Right lobe of liver (tissue), 6 donors: ENCODE measurements at places on chromosomes 7 and 10. TPM values are rescaled to one million over a fixed set of nuclear protein-coding genes. Genes with fewer than 3 reads are reported as not detected.

TYW1B gene
- total RNA-seq, result 1.2 TPM

SPOCK2 gene
- 1.2 TPM for total RNA-seq

SUPV3L1 gene
- total RNA-seq, result 22.9 TPM

CPA2 gene
- total RNA-seq, result not detected

GRCh38 chr7:28152594-28152993 is 28.0 kb downstream of the JAZF1 start:
- no peaks in the 10 kb centered on the region for H3K36me3 ChIP-seq
- H3K27ac ChIP-seq, result no peak overlapping the region
- H3K4me1 ChIP-seq, result peaks cover 42% of the 10 kb centered on the region
- no peaks in the 10 kb centered on the region for H3K27me3 ChIP-seq

GRCh38 chr10:95537542-95537927 is 23.6 kb downstream of the SORBS1 start:
- H3K36me3 ChIP-seq, result no peaks in the 10 kb centered on the region
- H3K4me3 ChIP-seq, result no peak overlapping the region
- H3K27ac ChIP-seq, result no peak overlapping the region
- no peaks in the 10 kb centered on the region for H3K27me3 ChIP-seq
- no peak for DNase-seq
- H3K4me1 ChIP-seq, result no peaks in the 10 kb centered on the region

DNA sequence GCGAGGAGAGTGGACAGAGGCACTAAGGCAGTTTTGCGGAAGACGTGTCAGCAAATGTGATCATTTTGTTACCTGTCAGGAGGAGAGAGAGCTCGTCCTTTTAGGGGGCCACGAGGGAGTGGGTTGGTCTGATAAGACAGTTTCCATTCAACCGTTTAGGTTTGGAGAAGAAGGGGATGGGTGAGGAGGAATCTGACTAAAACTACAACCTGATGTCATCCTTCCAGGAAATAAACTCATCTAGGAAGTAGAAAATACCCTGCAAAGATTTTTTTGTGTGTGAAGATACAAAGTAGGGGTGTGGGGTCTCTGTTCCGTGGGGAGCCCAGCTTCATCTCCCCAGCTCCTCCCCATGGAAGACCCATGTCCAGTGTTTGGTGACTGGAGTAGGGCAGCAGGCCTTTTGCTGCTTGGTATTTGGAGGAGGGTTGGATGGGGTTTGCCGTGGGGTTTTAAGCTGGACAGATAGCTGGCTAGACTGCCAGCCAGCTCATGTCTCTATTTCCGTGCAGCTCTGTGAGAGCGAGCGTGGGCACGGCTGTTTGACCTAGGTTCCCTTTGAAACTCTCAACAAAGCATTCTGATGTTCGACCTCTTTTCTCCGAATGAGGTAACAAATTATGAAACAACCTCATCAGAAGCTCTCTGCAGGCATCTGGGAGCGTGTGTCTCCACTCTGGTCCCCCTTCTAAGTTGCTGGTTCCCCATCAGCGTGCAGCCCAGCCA is 136.0 kb upstream of the TCF7L2 start:
- no peaks in the 10 kb centered on the region for H3K36me3 ChIP-seq
- DNase-seq, result no peak
- H3K4me3 ChIP-seq, result no peak overlapping the region
- no peak overlapping the region for H3K27ac ChIP-seq

DNA sequence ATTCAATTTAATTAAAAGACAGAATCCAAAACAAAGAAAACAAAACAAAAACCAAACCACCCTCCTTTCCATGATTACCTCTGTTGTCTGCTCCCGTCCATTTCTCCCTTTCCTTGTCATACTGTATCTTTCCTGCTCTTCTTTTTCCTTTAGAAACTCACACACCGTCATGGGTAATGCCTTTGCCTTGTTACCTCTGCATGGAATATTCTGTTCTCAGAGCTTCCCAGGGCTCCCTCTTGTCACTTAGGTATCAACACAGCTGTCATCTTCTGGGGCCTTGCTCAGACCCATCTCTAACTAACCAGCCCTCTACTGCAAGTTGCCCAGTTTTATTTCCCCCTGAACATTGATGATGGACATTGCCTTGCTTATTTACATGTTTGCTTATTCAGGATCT is 30.2 kb upstream of the GIMAP8 start:
- DNase-seq, result no peak
- no peaks in the 10 kb centered on the region for H3K36me3 ChIP-seq
- no peaks in the 10 kb centered on the region for H3K4me1 ChIP-seq
- no peak overlapping the region for H3K27ac ChIP-seq
- no peak overlapping the region for H3K4me3 ChIP-seq

DNA sequence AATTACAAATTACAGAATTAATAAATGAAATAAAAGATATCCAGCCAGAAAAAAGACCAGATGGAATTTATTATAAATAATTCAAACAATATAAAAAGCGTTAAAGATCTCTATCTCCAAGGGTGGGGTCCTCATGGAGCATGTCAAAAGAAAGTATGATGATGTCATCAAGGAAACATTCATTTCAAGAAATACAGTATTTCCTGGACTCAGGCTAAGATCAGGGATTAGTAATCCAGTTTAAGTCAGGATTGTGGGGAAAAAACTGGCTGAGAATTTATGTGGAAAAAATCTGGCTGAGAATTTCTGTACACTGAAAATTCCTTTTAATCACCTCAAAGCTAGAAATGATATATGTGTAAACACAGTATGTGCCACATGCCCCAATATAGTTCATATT is 1075.3 kb downstream of the XPNPEP1 start:
- no peak for DNase-seq
- no peaks in the 10 kb centered on the region for H3K27me3 ChIP-seq
- no peaks in the 10 kb centered on the region for H3K36me3 ChIP-seq
- no peak overlapping the region for H3K27ac ChIP-seq
- no peak overlapping the region for H3K4me3 ChIP-seq

DNA sequence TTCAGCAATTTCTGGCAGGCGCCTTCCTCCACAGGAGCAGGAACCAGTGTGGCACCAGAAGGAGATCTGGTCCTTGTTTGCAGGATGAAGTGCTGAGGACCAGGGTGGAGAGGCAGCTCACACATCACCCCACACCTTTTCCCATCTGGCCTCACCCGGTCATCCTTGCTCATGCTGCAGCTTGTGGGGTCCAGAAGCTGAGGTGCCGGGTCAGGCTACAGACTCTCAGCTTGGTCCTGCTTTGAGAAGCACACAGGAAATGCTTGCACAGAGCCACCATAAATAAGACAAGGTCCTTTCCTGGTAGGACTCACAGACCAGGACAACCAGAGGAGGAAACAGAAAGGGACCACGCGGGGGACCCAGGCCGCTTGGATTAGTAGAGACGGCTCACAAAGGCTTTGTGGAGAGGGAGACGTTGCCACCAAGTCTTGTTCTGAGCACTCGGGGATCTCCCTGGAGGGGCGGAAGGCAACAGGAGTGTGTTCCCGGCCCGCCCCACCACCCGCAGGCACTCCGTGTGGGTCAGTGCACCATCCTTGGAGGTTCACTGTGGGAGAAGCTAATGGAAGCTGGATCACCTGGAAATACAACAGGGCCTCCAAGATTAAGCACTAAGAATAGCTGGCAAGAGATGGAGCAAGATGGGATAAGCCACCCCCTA is 29.6 kb upstream of the EN2 start:
- DNase-seq, result no peak
- no peak overlapping the region for H3K4me3 ChIP-seq
- H3K36me3 ChIP-seq, result no peaks in the 10 kb centered on the region
- H3K27me3 ChIP-seq, result no peaks in the 10 kb centered on the region
- no peak overlapping the region for H3K27ac ChIP-seq
